ENCODE measurements at places on chromosomes 16 and 17.

- DNase-seq, result no peak
Measured at GRCh38 chr17:69851736-69852135, 223.3 kb upstream of the KCNJ16 start.

GRCh38 chr16:69566981-69567680 is 1.4 kb downstream of the NFAT5 start:
- DNase-seq, result no peak

DNA sequence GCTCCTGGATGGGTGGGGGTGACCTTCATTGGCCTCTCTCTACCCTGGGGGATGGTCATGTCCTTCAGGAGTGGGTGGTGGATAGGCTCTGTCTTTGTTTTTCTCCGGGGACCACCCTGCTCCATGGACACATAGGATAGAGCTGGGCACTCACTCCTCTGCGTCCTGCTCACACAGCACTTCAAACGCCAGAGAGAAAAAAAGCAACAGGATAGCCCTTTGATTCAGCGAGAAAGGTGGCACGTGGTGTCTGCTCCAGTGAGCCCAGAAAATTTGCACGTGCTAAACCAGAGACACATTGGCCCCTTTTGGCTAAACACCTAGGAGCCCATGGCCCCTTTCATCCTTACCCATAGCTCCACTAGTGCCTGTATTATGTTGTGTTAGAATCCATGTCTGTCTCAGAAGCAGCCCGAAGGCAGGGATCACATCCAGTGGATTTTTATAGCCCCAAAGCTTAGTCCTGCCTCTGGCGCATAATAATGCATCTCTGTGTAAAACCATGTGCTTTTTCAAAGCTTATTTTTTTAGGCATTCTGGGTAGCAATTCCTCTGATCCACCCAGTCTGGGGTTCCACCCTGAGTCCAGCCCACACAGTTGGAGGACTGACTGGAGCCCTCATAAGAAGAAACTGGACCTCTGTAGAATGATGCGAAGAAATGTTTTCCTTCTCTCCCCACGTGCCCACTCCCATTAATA is 90.1 kb downstream of the ASIC2 start:
- no peak for DNase-seq

DNA sequence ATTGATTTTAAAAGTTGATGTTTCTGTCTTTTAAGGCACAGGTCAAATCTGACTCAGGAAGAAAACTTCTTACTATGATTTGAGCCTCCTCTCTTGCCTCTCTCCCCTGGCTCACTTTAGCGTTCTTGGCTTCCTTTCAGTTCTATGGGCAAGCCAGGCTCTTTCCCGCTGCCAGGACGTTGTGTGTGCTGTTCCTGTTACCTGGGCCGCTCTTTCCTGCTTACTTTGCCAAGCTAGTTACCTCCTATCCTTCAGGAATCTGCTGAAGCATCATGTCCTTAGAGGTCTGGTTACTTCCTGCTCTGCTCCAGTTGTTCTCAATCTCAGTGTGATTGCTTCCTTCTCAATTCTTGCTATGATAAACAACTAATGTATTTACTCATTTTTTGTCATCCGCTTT is 1108.5 kb upstream of the EEF2KMT start:
- no peak for DNase-seq

GRCh38 chr16:1531638-1531910 is 1.9 kb upstream of the TMEM204 start:
- DNase-seq, result no peak

- DNase-seq, result no peak
Measured at GRCh38 chr17:50638966-50639713, 4.5 kb downstream of the ABCC3 start.

Data from T follicular helper cell (primary cell).